CD4-positive, alpha-beta T cell treated with Interleukin-21 for 1 hour (primary cell): ENCODE measurements at places on chromosomes 11 and 22.

DNA sequence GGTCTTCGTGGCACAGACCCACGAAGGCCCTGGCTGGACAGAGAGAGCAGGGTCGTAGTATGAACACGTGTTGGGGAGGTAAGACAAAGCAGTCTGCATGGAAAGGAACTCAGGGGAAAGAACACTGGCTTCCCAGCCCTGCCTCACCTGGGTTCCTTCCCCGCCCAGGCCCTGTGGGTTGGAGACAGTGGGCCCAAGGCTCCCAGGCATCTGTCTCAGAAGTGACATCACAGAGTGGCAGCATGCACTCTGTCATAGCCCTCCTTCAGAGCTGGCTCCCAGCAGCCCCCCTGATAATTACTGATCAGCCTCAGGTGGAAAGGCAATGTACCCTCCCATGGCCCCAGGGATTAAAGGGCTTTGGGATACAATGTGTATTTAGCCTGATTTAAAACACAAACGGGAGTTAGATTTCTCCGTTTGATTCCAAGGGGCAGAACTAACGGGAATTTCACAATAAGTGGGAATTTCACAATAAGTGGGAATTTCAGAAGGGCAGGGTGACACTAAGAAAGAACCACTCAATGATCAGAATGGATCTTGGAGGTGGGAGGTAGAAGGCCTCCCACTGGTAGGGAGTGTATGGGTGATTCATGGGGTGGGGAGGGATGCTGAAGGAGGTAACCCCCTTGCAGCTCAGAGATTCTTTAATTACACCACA lies 65.1 kb downstream of the SLC22A12 start:
- DNase-seq = no peak

- DNase-seq = no peak
These were observed 30.7 kb downstream of the RIBC2 start for GRCh38 chr22:45444168-45444567.

- no peak for DNase-seq
These were observed 113.5 kb downstream of the SOX6 start for GRCh38 chr11:16242806-16243205.

GRCh38 chr11:65113361-65113756 lies 1.7 kb downstream of the TM7SF2 start:
- DNase-seq = no peak

GRCh38 chr11:69008737-69009440 lies 4.2 kb downstream of the MRGPRF start:
- no peak for DNase-seq

DNA sequence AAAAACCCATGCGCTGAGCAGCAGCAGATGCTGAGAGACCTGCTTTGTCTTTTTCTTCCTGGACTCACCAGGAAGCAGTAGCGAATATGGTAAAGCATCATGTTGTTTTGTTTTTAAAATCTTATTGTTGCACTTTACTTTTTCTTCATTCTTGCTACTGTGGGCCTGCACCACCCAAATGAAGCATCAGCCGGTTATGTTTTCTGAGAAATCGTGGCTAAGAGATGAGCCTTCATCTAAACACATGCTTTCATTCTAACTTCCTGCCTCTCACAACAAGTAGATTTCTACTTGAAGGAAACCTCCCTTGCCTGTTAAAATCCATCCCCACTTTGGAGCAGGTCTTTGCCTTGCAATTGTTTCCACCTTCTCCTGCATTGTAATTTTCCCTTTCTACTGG lies 1025.9 kb downstream of the NTM start:
- DNase-seq = no peak

DNA sequence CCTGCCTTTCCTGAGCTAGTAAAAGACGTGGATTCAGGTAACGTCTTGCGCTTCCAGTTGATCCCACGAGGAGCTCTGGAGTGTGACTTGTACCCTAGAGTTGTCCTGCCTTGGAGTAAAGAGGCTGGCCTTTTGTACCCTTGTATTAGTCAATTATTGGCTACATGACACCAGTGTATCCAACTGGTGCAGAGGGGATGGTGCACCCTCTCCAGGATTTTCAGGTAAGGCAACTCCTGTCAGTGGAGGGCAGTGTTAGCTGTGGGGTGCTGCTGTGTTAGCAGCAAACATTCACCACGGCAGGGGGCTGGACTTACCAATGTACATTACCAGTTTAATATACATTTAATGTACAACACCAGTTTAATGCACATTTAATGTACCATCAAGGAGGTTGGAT lies 233.5 kb downstream of the MIAT start:
- no peak for DNase-seq

DNA sequence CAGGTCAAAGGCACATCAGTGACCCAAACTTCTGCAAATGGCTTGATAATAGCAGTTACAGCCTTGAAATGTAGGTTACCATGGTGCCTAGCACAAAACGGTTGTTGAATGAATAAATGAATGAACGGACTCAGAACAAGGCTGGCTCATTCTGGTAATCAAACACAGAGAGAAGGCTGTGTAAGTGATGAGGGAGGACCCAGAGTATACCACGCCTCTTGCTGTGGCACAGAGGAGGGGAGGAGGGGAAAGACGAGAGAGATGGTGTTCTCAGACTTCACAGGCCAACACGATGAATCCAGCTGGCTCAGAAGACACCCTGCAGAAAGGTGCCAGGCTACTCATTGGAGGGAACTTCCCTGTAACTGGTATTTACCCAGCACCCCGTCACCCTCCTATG lies 38.3 kb downstream of the PC start:
- DNase-seq = no peak

GRCh38 chr22:36197514-36198146 lies 4.0 kb downstream of the APOL4 start:
- no peak for DNase-seq

- DNase-seq = no peak
These were observed 37.9 kb downstream of the AMOTL1 start for GRCh38 chr11:94806014-94806413.

GRCh38 chr11:117820516-117820915 lies 4.0 kb downstream of the FXYD2 start:
- DNase-seq = no peak

DNA sequence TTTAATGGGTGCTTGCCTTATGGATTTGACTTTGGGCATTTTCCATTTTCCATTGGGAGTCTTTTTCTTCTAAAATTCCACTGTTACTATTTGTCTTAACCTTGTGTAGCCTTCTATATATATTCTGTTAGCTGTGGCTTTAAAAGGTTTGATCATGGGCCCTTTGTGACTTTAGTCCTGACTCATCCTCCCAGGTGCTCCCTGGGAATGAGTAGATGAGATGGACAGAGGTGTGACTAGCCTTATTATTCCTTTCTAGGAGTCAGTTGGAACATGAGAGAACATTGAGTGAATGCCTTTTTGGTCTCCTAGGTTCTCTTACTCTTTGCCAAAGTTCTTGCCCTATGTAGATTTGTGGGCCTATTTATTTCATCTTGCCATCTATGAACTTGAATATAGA lies 39.0 kb downstream of the DDX10 start:
- no peak for DNase-seq

DNA sequence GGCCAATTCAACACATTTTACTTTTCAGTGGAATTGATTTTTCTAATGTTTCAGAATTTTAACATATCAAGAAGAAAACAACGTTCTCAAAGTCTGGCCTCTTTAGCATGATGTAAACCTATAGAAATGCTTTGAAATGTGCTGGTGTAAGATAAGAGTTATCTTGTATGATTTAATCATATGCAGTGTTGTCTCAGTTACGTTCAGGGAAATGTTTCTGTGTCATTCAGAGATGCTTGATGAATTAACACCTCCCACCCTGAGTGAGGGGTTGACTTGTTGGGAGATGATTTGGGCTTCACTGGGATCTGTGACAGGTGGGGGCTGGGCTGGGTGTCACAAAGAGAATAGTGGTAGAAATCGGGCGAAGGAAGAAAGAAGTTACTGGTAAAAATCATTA lies 15.7 kb upstream of the MYO18B start:
- DNase-seq = no peak

GRCh38 chr11:66465373-66466224 lies 1.1 kb upstream of the PELI3 start:
- no peak for DNase-seq

DNA sequence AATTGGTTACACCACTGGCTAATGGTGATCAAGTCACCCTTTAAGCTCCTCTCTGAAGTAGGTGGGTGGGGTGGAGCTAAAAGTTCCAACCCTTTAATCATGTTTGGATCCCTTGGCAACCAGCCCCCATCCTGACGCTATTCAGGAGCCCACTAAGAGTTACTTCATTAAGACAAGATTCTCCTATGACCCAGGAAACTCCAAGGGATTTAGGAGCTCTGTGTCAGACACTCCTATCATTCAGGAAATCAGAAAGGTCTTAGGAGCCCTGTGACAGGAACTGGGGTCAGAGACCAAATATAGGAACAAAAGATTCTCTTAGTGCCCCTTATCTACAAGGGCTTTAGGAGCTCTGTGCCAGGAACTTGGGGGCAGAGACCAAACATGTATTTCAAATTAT lies 141.3 kb downstream of the ATG16L2 start:
- DNase-seq = no peak

DNA sequence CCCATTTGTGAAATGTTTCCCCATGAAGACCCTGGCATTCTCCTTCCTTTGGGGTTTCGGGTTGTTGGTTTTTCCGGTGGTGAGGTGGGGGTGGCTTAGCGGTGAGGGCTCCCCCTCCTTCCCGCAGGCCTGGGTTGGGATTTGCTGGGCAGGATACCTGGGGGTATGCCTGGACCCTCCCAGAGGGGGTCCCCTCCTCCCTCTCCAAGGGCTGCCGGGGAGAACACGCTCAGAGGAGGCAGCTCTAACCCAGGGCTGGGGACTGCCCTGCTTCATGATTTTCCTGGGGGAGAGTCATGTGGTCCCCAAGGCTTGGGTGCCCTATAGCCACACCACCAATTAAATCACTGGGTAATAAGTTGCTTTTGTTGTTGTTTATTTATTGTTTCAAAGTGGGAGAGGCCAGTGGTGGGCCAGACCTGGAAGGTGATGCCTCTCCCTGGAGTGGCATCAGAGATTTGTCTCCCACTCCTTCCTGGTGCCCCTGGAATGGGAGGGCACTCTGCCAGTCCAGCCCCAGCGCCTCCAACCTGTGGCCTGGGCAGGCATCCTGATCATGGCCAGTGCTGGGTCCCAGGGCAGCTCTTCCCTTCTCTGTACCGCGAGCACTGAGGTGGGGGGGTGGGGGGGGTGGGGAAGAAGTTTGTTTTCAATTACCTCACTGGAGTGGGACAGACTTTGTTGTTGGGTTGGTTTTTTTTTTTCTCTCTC lies 1.3 kb upstream of the CLCF1 start:
- no peak for DNase-seq

- DNase-seq = no peak
These were observed 12.0 kb downstream of the BACE1-AS start for GRCh38 chr11:117303101-117303500.
